Activated T-cell treated with anti-CD3 and anti-CD28 coated beads, Interleukin-2, amount 50 U/mL, for 4 hours (primary cell): ENCODE measurements at places on chromosomes 1 and 21.

DNA sequence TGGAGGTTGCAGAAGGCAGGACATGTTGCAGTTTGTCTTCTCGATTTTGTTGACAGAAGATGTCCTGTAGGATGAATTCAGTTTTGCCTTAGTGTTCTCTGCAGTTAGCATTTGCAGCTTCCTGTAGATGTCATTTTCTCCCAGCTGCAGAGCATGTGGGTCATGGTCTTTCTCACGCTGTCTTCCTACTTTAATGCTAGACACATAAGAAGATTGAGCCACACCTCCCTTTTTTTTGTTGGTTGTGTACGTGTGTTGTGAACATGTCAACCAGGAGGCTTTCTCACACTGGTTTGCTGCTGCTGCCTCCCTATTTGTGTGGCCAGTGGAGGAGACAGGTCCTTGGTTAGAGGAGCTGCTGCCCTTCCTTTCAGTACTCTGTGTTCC is 110.7 kb downstream of the VPS13D start:
- DNase-seq = no peak

DNA sequence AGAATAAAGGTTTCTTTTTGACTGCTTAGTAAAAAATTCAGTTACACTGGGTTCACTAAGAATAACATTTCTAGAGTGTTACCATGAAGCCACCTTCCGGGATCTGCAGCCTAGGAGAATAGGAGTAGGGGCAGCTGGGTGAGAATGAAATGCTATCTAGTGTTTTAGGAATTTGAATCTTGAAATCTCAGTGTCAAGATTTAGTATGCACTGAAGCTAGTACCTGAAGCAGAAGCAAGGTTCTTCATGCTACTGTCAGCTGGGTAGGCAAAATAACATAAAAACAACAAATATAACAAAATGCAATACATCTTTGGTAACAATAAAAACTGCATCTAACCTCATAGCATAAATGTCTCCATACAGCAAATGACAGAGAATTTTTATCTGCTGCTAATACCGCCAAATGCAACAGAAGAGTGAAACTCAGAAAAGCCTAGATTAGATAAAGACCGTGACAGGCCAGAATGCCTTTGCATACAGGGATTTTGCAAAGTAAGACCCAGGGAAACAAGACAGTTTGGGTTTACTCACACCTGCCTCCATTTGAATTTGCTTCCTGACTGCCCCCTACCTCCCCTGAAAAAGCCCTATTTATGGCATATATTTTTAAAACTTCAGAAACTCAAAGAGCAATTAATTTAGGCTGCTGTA is 58.2 kb downstream of the GADD45A start:
- no peak for DNase-seq

- DNase-seq = no peak
Measured at GRCh38 chr1:41357451-41358101, 3.7 kb upstream of the FOXO6 start.

DNA sequence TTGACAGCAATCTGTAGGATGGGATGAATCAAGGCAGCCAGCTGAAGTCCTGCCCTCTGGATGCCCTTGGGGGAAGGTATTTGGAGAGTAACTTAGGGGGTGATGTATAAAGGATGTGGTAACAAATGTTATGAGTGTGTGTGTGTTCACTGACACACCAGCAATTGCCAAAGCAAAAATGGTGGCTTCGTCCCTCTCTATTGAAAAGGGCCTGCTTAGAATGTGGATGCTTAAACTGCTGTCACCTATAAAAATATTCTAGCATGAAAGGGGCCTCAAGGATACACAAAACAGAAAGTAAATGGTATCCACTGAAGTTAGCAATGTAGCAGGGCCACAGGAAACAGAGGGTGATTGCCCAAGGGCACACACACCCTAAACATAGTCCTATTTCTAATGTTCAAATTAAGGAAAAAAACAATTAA is 15.1 kb upstream of the AIM2 start:
- no peak for DNase-seq

GRCh38 chr1:74830766-74831165 is 97.8 kb downstream of the TYW3 start:
- DNase-seq = no peak

DNA sequence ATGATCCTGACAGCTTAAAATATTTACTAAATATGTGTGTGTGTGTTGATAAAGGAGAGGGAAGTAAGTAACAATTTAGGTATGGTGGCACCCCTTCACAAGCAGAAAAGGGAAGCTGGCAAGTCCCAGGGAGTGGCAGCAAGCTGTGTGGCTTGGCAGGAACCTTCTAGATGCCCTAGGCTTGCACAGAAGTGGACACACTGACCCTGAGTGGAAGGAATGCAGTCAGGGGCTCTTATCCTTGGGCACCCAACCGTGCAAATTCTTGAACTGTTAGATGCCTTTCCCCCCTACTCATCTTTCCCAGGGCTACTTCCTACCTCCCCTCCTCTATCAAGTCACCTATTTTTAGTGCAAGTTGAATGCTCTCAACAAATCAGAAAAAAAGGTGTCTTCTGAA is 18.9 kb downstream of the ACP6 start:
- DNase-seq = no peak

DNA sequence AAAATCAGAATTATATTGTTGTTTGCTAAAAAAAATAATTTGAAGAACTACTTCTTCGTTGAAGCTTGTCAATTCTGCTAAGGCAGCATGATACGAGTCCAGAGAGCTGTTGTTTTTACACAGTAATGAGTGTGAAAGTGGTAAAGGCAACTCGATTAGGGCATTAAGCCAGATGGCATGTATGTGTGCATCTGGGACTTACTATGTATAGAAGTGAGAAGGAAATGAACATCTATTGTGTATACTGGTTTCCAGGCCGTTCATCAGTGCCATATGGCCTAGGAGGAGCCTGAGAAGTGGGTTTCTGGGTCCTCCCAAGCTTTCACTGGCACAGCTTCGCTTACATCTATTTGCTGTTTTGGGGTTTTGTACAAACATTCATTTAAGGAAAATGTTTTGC is 5.7 kb downstream of the CTPS1 start:
- DNase-seq = no peak

- no peak for DNase-seq
Measured at GRCh38 chr21:14877581-14878228, 187.1 kb downstream of the NRIP1 start.

GRCh38 chr1:6423321-6423999 is 1.1 kb upstream of the ESPN start:
- DNase-seq = peak; percentile 73

DNA sequence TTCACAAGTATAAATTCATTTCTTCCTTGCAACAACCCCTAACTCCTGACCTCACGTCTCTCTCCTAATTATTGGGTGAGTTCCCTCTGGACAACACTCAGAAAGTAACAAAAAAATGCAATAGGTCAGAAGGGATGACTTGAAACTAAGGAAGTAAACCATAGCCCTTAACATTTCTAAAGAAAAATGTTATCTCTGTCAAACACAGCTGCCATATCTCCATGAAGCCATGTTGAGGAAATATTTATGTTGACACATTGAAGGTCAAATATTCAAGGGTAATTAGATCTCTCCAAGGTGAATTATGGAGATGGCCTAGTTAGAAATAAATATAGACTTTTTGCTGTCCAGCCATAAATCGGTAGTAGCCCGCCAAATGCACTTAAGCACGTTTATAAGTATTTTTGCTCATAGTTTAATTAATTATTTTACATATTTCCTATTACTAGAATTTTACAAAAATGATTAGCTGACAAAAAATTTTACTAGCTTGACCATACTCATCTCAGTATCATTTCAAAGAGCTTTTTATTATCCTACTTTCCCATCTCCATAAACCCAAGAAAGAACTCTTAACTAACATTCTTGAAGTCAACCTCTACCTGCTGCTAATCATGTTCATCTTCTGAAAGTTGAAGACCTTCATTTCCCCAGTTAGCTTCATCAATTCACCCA is 160.1 kb upstream of the PKN2 start:
- no peak for DNase-seq

GRCh38 chr1:245298781-245299180 is 144.0 kb downstream of the KIF26B start:
- no peak for DNase-seq

DNA sequence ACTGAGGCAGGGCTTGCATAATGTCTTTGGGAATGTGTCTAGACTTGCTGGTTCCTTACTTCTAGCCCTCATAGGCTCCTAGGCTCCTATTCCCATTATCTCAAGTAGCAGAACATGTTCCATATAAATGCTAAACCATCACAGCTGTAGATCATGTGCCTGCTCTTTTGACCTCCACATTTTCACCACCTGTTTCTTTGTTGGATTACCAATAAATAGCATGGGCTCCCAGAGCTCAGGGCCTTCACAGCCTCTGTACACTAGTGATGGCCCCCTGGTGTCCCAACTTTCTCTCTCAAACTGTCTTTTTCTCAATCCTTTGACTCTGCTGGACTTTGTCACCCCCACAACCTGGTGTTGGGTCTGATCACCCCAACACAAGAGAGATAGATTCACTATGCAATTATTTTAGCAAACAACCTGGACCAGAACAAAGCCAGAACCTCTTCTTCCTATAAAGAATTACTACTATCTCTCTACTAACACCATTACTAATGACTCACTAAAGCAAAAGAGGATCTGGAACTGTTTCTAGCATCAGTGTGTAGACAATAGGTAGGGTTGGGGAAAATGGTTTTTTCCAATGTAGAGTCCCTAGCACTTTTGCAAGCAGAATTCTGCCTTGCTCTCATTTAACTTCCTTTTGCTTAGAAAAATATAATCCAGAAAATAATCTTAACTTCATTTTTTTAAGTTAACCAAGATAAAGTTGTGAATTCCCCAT is 51.7 kb downstream of the WLS start:
- DNase-seq = no peak

DNA sequence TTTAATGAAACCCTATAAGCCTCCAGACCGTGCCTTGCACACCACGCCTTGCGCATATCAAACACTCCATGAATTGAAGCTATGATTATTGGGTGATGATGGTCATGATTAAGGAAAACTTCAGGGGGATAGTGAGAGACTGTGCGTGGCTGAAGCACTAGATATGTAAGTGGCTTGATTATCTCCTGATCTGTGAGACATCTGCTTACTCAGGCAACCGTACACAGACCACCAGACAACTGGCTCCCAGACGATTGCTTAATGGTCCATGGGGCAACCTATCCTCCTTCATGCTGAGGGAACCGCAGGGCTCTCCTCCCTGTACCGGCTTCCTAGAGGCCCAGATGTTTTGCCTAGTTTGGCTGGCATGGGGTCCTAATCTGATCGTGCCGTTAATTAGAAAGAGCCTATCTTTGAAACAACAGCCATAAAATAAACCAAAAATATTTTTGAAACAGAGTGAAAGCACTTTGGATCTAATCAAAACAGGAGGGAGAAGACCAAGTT is 51.6 kb downstream of the IRF2BP2 start:
- DNase-seq = no peak

- DNase-seq = no peak
Measured at GRCh38 chr21:44057960-44058651, 46.0 kb downstream of the TRAPPC10 start.

DNA sequence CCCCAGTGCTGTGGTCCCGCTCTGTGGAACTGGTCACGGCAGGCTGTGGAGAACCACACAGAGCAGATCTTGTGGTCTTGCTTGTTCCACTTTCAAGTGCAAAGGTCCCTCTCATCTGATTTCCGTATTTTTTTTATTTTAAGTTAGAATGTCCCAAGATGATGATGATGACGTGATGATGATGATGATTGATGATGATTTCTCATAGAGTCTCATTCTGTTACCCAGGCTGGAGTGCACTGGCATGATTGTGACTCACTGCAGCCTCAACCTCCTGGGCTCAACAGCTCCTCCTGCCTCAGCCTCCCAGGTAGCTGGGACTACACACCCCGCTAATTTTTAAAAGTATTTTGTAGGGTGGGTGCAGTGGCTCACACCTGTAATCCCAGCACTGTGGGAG is 12.2 kb downstream of the EVA1C start:
- DNase-seq = no peak

GRCh38 chr1:178500936-178501554 is 4.3 kb upstream of the CLEC20A start:
- DNase-seq = no peak

DNA sequence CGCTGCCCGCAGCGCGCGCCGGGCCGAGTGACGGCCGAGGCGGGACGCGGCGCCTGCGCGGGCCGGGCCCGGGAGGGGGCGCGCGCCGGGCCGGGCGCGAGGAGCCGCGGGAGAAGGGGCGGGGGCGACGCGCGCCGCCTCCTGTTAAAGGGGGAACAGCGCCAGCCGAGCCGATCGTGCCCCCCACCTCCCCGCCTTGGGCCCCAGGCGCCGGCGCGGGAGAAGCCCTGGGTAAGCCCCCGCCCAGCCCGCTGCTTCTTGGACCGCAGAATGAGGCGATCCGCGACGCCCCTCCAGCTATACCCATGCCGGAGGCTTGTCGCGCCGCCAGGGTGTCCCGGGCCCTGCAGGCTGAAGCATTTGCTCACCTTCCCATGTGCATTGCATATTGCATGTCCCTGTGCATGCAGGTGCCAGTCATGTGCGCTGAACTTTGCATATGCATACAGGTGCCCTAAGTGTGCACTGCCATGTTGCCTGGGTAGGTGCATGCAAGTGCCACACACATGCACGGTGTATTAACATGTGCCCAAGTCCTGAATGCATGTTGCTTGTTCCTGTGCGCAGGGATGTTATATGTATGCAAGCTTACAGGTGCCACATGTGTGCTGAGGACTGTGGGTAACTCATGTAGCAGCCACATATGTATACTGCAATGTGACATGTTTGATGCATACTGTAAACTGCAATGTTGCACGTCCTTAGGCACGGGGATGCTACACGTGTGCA is at the start of gene ADGRB2:
Gene ADGRB2, minus strand, starts transcription at position 29 of the 729 bp plus-strand sequence. CDS start 7,119 bp downstream, outside the sequence.
- DNase-seq = no peak

- DNase-seq = no peak
Measured at GRCh38 chr1:34663031-34663430, 91.8 kb upstream of the GJB5 start.

DNA sequence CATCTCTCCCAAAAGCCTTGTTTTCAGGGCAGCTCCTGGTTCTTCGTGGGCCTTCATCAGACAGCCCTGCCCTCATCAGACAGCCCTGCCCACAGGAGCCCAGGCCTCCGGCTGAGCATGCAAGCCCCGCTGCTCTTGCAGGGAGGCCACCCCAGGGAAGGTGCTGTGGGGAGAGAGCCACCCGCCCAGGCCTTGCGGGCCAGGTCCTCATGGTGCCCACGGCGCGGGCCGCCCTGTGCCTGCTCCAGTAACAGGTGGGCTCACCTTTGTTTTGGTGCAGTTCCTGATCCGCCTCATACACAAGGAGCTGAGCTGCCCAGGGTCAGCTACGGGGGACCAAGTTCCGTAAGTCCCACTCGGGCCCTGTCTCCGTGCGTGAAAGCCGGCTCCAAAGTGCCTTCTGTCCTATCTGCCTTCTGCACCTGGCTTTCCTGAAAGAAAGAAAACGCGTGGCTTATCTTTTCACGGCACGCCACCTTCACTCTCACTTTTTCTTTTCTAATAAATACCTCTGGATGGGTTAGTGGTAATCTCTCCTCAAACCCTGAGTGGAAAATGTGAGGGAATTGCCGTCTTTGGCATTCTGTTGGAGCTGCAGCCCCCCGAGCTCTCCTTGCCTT is 65.9 kb downstream of the SLC37A1 start:
- DNase-seq = no peak

DNA sequence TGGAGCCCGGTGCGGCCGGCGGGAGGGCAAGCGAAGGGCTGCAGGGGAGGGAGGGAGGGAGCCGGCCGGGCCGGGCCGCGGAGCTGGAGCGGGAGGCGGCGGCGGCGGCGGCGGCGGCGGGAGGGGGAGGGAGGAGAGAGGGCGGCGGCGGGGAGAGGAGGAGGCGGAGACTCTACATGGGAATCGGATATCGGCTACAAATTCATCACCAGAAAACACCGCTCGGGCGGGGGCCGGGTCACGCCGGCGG is at the start of gene AKT3:
Gene AKT3, minus strand, starts transcription at position 42 of the 250 bp plus-strand sequence. CDS start 7,073 bp downstream, outside the sequence.
- no peak for DNase-seq
